ENCODE measurements at places on chromosomes 12 and 14. TPM values are rescaled to one million over a fixed set of nuclear protein-coding genes. Genes with fewer than 3 reads are reported as not detected.

Gene EPYC
- total RNA-seq: not detected

Gene TMEM119
- total RNA-seq: 0.48 TPM

Gene TAS2R13
- not detected for total RNA-seq

Gene ACTN1
- total RNA-seq: 262 TPM

Gene MED13L
- total RNA-seq: 51.7 TPM

Gene FBLN5
- total RNA-seq: 3.5 TPM

Gene ALX1
- total RNA-seq: 0.80 TPM

Gene TAS2R10
- total RNA-seq: not detected

Gene GRIP1
- 37.6 TPM for total RNA-seq

Gene OR6C75
- not detected for total RNA-seq

Gene HHIPL1
- 2.6 TPM for total RNA-seq

- DNase-seq: no peak
Measured at GRCh38 chr12:108622921-108623514, 10.7 kb downstream of the SELPLG start.

GRCh38 chr14:104385531-104386101 lies 193.9 kb upstream of the C14orf180 start:
- no peak for DNase-seq

GRCh38 chr14:90756755-90757345 lies 59.4 kb downstream of the TTC7B start:
- peak; percentile 61 for DNase-seq

- no peak for DNase-seq
Measured at GRCh38 chr14:74978416-74978947, 23.1 kb upstream of the PGF start.

DNA sequence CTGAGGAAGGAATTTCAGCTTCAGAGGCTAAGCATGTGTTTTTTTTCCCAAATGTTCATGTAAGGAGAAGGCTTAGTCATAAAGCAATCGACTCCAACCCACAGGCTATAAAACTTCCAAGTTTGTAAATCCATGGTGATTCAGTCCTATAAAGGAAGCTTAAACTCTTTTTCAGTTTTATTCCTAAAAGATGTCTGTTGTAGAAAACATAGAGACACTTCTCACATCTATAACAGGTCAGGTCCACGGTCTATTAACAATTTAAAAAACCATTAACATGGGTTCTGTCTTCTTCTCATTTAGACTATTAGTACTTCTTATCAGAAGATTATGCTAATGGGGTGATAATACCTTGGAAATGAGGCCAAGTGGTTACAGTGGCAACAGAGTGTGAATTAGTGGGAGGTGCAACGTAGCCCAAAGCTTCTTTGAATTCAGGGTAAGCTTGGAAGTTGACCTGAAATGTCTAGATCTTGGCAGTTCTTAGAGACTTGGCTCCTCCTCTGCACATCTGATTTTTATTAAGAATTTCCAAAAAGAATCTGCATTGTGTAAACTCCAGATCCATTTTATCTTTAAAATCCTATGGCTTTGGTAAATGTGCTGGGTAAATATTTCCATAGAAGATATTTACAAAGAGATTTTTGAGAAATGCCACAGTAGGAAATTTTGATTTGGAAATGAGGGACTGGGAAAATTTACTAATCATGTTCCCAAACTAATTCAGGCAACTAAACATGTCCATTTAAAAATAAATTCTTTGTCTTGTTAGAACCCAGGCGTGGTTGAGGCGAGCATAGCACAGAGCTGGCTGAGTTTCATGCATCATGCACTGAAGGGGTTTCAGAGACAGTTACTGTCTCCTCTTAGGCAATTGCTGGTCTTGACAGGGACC lies 86.4 kb downstream of the EML1 start:
- no peak for DNase-seq

- DNase-seq: no peak
Measured at GRCh38 chr14:71485833-71486232, 446.4 kb upstream of the RGS6 start.

- DNase-seq: no peak
Measured at GRCh38 chr12:56234746-56235436, 5.0 kb downstream of the SLC39A5 start.

- DNase-seq: no peak
Measured at GRCh38 chr12:43835656-43836474, at the start of gene TMEM117. TSS of gene TMEM117 (plus strand) at chr12:43836081.

- no peak for DNase-seq
Measured at GRCh38 chr14:55800156-55800785, 220.3 kb downstream of the KTN1 start.

- DNase-seq: no peak
Measured at GRCh38 chr12:1533205-1533601, 61.2 kb downstream of the FBXL14 start.

GRCh38 chr12:67019070-67019469 lies 250.1 kb upstream of the CAND1 start:
- DNase-seq: no peak

DNA sequence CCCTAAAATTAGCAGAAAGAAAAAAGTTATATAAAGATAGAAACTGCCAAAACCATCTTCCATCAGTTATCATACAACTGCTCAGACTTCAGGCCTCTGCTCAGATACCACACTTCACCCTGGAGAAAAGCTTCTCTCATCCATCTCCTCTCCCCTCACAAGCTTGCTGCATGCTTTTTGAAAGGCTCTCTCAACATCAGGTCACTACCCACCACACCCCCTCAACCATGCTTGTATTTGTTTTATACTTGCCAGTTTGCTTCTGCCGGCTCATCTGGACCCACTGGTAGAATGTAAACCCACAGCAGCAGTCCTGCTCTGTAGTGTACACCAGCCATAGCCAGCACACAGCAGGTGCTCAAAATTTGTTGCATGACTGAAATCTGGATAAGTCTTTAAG lies 8.8 kb downstream of the PPP1CC start:
- no peak for DNase-seq

- DNase-seq: no peak
Measured at GRCh38 chr12:2510045-2510444, 284.7 kb upstream of the FKBP4 start.

DNA sequence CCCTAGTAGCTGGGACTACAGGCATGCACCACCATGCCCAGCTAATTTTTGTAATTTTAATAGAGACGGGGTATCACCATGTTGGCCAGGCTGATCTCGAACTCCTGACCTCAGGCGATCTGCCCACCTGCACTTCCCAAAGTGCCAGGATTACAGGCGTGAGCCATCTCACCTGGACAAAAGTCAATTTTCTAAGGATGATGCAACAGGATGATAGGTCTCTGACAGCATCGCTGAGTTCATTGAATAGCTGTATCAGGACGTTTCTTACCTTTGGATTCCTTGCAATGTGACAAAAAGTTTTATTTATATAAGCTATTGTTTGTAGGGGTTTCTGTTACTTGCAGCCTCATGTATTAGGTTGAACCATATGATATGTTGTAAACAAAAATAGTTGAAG lies 55.5 kb upstream of the PCED1B start:
- DNase-seq: no peak

DNA sequence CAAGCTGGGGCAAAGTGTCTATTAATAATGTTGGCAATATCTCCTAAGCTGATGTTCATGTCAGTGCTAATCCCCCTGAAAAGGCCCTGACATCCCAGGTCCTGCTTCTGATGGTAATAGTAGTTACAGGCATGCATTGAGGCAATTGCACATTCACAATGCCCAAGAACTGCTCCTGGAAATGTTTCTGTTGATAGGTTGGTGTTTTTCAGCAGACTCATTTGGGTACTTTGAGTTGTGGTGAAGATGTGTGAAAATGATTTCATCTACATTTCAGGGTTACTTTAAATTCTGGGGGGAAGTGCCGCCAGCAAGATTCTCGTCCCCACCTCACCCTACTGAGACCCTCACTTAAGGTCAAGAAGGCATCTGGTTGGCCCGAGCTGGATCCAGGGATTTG lies 92.9 kb downstream of the BBS10 start:
- no peak for DNase-seq

DNA sequence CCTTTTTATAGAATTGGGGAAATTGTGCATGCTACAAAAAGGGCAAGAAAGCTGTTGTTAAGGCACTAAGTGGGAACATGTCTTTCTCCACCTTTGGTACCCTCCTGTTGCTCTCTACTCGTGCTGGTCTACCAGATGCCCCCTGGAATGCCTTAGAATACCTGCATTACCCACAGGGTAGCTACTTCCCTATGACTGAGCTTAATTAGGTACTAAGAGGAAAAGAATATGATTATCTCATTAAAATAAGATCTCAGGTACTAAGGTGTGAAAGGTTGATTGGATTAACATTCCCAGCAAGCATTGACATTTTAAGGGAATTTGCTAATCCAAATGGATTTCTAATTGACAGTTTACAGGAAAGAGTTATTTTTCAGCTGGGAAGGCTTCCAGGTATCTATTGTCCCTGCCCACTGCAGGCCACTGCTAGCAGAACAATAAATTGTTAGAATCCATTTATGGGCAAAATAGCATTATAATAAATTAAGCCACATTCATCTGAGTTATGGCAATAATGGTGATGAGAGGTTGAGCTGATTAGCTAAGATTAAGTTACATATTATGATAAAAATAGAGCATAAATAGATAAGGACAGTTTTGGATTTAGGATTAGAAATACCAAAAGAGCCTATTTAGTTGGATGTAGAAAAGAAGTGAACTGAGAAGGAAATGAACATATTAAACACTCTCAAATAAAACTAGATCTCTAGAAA lies 67.8 kb upstream of the GRIP1 start:
- DNase-seq: no peak

DNA sequence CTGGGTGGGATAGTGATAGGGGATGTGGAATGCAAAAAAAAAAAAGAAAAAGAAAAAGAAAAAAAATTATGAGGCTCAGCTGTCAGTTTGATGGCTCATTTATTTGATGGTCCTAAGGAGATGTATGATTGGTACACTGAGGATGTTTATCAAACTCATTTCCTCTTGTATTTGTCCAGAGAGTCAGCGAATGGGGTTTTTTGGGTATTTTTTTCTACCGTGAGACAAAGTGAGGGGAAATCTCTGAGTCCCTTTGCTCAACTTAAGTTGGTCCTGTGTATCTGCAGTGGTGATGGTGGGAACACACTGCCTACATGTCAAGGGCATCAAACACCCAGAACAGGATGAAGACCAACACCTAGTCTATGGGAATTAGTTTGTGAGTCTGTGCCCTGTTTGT lies 176.9 kb upstream of the HIF1A start:
- no peak for DNase-seq

GRCh38 chr12:123278101-123278627 lies 6.5 kb upstream of the CDK2AP1 start:
- DNase-seq: no peak

DNA sequence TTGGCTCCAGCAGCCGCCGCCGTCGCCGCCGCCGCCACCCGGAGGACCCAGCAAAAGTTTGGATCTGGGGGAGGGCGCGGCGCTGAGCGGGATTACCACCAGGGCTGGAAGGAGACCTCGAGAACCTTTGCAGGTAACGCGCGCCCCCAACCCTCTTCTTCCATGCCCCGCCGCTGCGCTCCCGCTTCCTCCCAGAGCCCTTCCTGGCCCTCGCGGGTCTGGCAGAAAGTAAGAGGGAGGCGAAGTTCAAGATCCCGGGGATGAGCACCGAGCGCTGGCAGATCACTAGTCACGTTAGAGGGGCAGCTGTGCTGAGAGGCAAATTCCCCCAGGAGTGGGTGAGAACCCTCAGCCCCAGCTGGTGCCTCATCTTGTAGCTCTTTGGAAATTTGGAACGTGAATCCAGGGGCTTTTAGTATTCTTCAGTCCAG lies 3.9 kb downstream of the FLRT2 start:
- peak; percentile 74 for DNase-seq

GRCh38 chr12:55188974-55189556 lies 31.8 kb upstream of the OR10A7 start:
- peak; percentile 1 for DNase-seq

DNA sequence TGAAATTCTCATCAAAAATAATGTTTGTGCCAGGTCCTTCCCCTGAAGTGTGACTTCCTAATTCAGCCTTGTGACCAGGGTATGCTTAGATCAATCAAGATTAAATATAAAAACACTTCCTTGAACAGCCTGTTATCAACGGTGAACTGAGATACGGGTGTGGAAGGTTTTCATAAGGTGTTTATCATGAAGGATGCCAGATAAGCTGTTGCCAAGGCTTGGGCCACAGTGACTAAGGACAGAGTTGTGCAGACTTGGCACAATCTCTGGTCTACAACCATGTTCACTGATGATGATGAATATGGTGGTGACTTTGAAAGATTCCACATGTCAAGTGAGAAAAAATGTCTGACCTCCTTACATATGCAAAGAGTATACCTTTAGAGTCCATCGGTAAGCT lies 51.3 kb upstream of the LIN7A start:
- DNase-seq: no peak

- no peak for DNase-seq
Measured at GRCh38 chr12:4424422-4424821, 21.2 kb downstream of the FGF6 start.

- no peak for DNase-seq
Measured at GRCh38 chr12:69546693-69547438, 38.4 kb upstream of the CCT2 start.

- peak; percentile 65 for DNase-seq
Measured at GRCh38 chr14:103141117-103141796, 18.0 kb downstream of the TNFAIP2 start.

- DNase-seq: no peak
Measured at GRCh38 chr14:20306079-20306423, 300 bp upstream of the TTC5 start.

- no peak for DNase-seq
Measured at GRCh38 chr12:87815771-87816585, 213.2 kb downstream of the C12orf50 start.

GRCh38 chr12:4580281-4580688 lies 18.3 kb downstream of the DYRK4 start:
- no peak for DNase-seq

- DNase-seq: no peak
Measured at GRCh38 chr12:81835783-81836182, 76.6 kb upstream of the PPFIA2 start.
